ENCODE measurements at places on chromosomes 12 and 14. TPM values are rescaled to one million over a fixed set of nuclear protein-coding genes. Genes with fewer than 3 reads are reported as not detected.
A peak's percentile ranks its signal among the peaks of the same experiment; 100 is the strongest.

- H3K4me3 ChIP-seq: peak within 1 kb of the TSS; percentile 97
- H3K4me1 ChIP-seq: peaks cover 21% of the 10 kb centered on the region
- peak within 1 kb of the TSS; percentile 89 for H3K27ac ChIP-seq
Observed at GRCh38 chr14:50116181-50116956, at the start of gene VCPKMT. Gene VCPKMT (minus strand): TSS chr14:50116572. CDS start chr14:50116552, 20 bp downstream.

DNA sequence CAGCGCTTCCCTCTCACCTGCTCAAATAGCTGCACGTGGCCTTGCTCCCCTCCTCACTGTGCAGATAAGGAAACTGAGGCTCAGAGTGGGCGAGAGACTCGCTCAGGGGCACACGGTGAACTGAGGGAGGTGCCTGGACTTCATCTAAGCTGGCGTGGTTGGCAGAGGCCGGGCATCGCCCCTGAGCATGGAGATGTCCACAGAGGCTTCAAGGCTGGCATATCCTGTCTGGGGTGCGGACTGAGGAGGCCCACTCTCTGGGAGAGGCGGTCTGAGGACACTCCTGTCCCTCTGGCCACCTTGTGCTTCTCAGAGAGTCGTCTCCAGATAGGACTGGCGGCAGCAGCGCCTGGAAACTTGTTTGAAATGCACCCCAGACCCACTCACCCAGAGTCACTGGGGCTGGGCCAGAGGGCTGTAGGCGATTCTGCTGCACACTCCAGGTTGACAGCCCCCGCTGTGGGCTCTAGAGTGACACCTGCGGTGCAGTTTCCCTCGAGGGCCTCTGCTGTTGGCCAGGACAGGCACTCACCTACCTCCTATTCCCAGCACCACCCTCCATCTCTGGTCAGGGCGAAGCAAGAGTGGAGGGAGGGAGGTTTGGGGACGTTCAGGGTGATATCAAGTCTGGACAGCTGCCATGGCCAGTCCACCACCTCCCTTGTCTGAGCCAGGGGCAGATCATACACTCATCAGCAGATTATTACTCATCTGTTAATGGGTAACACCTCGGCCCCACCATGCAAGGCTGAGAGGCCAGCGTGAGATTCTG is 11.2 kb upstream of the LBHD2 start:
- H3K4me1 ChIP-seq: peaks cover 4% of the 10 kb centered on the region
- no peak overlapping the region for H3K27ac ChIP-seq
- no peaks in the 10 kb centered on the region for H3K36me3 ChIP-seq
- peak; percentile 41 for DNase-seq

DNA sequence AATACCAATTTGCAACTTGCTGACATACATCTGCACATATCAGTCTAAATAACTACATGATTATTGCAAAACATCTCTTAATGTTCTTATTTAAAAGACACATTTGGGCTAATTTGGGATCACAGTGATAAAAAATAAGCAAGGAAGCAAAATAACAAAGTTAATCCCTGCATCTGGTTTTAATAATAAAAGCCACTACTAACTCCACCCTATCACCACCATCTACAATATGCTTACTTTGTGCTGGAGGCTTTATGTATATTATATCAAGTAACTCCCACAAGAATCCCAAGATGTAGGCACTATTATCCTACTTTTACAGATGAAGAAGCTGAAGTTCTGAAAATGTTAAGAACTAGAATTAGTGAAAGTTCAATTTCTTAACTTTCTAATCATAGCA is 45.7 kb downstream of the TAOK3 start:
- DNase-seq: peak; percentile 39
- H3K27ac ChIP-seq: no peak overlapping the region
- peaks cover 15% of the 10 kb centered on the region for H3K4me1 ChIP-seq
- no peaks in the 10 kb centered on the region for H3K27me3 ChIP-seq

Gene CHGA
- total RNA-seq: not detected

Gene REC8
- total RNA-seq: 3.5 TPM

Gene VASH1
- 2.6 TPM for total RNA-seq
